GM23338 (cell line): ENCODE measurements at places on chromosomes 6 and 20. TPM values are rescaled to one million over a fixed set of nuclear protein-coding genes. Genes with fewer than 3 reads are reported as not detected.
A peak's percentile ranks its signal among the peaks of the same experiment; 100 is the strongest.

Gene FOXC1
- 0.10 and 0.27 TPM in 2 replicates for total RNA-seq

GRCh38 chr20:21615617-21616080 is 89.8 kb upstream of the PAX1 start:
- DNase-seq, result peak; percentile 81

GRCh38 chr6:105642708-105643107 is 239.8 kb upstream of the PREP start:
- no peak for DNase-seq

DNA sequence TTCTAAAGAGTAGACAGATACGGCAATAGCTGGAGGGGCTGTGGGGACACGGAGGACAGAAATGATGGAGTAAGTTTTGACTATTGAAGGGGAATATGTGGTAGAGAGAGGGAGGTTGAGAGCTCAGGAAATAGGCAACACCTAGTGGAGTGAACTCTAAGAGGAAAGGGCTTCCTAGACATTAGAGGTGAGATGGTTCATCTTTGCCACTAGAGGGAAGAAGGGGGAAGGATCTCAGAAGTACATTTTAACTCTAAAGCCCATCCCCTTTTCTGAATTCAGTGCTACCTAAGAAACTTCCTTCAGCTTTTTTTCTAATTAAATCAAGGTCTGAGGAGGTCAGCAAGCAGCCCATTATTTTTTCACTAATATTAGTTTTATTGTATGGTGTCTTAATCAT is 689.4 kb upstream of the MAP3K7 start:
- DNase-seq, result peak; percentile 82

- no peak for DNase-seq
These were observed 22.9 kb upstream of the TMEM170B start for GRCh38 chr6:11514672-11515071.
